Muscle of leg (tissue), 16 donors: ENCODE measurements at places on chromosomes 3 and 15. TPM values are rescaled to one million over a fixed set of nuclear protein-coding genes. Genes with fewer than 3 reads are reported as not detected.

CD86 gene
- 2.2 TPM for total RNA-seq

LRRC49 gene
- total RNA-seq: 13.8 TPM

FES gene
- total RNA-seq: 16.7 TPM

GATM gene
- 319 TPM for total RNA-seq

UBAP1L gene
- total RNA-seq: 2.6 TPM

DNA sequence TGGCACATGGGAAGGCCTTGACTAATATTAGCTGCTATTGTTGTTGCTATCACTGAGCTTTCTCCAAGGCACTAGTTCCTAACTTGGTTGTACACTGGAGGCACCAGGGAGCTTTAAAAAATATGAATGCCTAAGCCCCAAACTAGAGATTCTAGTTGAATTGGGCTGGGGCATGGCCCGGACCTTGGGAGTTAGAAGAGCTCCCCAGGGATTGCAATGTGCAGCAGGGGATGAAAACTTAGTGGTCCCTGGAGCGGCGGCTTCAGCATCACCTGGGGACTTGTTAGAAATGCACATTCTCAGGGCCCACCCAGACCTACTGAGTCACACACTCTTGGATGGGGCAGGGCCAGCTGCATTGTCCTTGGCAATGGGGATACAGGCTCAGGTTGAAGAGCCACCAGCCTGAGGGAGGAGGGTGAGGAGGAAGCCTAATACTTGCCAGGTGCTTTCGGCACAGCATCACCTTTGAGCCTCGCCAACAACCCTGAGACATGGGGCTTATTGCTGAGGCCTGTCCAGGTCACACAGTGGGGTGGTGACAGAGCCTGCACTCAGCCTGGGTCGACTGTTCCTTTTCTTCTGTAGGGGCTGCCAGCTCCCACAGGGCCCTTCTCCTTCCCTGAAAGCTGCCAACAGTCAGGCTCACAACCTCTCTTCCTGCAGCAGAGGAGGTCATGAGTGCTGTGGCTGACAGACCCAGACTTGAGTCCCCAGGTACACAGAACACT, 84.5 kb downstream of the ATP2B2 start:
- no peak for DNase-seq

DNA sequence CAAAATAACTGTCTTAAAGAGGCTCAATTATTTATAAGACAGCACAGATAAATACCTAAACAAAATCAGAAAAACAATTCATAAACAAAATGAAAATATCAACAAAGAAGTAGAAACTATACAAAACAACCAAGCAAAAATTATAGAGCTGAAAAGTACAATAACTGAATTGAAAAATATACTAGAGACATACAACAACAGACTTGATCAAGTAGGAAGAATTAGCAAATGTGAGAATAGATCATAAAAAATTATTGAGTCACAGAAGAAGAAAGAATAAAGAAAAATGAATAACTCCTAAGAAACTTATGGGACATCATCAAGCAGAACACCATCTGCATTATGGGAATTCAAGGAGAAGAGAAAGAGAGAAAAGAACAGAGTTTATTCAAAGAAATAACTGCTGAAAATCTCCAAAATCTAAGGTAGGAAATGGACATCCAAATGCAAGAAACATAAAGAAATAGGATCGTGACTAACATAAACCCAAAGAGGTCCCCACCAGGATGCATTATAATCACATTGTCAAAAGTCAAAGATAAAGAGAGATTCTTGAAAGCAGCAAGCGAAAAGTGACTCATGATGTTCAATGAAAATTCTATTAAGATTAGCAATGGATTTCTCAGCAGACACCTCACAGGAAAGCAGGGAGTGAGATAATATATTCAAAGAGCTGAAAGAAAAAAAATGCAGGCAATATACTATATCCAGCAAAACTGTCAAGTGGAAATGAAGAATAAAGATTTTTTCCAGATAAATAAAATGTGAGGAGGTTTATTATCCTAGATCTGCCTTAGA, 85.9 kb downstream of the DCLK3 start:
- no peak for DNase-seq

GRCh38 chr3:192825657-192826200, 91.9 kb downstream of the MB21D2 start:
- DNase-seq: no peak

DNA sequence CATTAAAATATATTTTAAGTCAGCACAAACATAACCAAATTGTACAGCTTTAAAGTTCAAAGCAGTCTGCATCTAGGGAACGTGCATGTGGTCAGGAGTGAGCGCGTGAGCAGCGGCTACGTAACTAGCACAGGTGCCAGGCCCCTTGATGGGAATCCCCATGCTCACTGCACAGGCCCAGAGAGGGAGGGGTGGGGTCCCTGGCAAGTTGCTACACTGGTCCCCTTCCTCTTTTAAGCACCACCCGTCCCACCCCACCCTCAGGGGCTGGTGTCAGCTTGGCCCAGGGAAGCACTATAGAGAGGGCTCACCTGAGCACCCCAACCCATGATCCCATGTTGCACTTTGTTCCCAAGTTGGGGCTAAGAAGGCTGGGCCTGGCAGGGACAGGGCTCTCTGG, 835 bp upstream of the GMPPB start:
- DNase-seq: peak; percentile 52

DNA sequence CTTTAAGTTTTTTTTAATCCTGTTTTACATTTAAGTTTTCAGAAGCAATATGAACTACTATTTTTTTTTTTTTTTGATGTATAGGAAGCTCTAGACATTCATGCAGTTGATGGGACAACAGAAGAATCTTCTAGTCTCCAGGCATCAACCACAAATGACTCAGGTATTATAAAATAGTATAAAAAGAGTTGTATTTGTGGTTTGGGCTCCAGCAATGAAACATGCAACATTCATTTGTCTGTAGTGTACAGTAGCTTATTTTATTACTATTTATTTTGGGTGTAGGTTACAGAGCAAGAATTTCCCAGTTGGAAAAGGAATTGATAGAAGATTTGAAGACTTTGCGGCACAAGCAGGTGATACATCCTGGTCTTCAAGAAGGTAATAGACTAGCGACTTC, 38.6 kb downstream of the MGA start:
- DNase-seq: no peak

DNA sequence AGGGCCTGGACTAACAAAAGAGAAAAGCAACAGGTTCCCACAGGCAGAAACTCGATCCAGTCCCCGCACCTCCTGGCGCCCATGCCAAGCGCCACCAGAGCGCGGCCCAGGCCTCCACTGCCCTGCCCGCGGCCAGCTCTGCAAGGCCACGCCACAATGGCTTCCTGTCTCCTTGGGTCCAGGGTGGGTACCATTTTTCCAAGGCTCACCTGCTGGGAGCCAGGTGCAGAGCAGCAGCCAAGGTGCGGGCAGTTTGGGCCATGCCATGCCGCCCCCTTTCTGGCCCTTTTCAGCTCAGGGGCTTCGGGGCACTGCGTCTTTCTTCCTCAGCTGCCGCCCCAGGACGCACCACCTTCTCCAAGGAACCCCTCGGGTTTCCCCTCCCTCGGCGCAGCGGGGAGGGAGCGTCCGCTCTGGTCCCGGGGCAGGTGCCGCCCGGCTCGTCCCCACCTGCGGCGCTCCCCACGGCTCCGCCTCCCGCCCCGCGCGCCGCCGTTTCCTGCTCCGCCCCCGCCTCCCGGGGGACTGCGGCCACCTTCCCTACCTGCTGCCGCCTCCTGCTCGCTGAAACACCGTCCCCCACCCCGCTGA, at the start of gene ILDR1:
Gene ILDR1 (minus strand): TSS at position 437 of the 591 bp plus-strand sequence. CDS start 170 bp downstream, at position 267.
- no peak for DNase-seq

DNA sequence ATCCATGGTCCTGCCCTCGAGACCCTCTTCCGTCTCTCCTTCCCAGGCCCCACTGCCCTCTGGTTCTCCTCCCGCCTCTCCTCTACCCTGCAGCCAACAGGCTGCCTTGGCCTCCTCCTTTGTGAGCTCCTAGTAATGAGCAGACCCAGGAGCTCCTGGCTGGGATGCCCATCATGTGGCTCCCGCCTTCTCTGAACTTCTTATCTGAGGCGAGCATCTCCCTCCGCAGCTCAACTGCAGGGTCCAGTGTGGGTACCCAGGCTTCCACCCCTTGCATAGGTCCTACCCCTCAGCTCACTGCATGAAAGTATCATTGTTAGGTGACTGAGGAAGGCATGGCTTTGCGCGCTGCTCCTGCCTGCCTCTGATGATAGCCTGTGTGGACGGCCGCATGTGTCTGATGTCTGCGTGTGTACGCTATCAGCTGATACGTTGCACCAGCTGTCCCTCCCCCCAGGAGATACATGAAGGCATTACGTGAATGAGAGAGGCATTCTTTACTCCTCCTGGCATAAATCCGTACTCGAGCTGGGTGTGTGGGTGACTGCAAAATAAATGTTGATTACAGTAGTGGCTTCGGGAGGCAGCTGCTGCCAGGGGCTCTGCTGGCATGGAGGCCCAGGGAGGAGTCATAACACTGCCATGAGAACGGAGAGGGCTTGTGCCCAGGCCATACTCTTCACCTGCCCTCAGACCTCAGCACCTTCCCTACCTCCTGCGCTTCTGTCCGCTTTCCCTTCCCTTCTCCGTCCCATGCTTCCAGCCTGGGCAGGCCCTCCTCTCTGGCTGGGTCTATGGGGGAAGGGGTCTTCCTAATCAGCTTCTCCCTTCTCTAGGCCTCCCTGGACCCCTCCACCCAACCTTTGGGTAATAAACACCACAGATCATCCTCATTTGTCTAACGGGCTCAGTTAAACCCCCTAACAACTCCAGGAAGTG, 48.8 kb downstream of the ZNF710 start:
- peak; percentile 44 for DNase-seq

GRCh38 chr3:176293276-176293675, 904.0 kb downstream of the TBL1XR1 start:
- DNase-seq: peak; percentile 60

GRCh38 chr3:115279939-115280338, 132.9 kb upstream of the ZBTB20 start:
- DNase-seq: no peak

DNA sequence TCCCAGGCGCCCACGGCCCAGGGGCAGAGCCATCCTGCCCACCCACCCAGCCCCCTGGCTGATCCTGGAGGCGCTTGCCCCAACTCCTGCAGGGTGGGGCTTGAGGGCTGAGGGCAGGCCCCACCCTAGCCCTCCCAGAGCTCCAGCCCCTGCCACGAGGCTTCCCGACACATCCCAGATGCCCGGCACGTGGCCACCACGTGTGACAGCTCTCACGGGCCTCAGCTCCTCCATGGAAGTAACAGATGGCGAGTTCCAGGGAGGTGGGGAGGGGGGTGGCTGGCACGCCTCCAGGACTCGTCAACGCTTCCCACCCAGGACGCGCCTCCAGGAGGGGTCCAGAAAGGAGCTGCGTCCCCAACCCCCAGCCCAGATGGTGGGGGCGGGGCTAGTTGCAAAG, 29.1 kb downstream of the PLXND1 start:
- peak; percentile 78 for DNase-seq

DNA sequence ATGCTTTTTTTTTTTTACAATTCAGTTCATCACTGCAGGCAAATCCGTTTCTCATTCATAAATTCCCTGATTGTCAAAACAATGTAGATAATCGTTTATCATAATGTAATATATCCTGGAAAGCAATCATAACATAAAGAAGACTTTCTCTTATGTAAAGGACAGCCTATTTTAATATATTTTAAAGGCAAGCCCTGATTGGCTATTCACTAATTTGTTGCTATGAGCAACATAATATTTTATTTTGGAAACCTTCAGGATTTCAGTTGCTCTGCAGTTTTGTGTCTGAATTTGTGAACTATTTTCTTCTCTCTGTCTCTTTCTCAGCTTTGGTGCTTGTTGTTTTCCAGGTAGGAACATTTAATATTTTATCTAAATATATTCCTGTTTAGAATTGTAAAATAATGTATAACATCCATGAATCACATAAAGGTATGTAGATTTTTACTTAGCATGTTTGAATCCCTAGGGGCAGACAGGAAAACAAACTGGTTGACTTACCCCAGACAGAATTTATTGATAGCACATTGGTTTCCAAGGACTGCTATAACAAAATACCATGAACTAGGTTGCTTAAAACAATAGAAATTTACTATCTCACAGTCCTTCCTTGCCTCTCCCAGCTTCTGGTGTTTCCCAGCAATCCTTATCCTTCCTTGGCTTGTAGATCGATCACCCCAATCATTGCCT, 253.5 kb downstream of the CDIN1 start:
- DNase-seq: peak; percentile 45

DNA sequence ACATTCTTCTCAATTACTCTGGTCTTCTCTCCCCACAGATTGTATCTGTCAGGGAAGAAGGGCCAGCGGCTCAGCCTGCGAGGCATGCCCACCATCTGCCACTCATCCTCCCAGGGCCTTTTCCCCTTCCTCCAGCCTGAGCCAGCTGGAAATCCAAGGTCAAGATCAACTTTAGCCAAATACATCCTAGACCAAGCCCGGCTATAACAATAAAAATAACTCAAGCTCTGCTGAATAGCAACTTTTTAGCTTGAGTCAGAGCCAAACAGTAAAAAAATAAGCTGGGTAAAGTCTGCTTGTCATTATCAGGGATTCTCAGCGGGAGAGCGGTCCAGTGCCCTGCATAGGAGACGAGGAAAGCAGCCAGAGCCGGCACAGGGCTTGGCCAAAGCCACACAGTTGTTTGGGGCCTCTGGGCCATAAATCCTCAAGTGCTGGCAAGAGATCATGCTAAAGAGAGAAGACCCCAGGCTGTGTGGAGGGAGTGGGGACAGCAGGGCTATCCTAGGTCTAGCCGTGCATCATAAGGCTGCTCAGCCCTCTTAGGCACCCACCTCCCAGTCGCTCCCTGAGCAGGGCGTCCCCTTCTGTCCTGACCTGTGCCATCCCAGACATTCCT, 76.2 kb upstream of the HERC1 start:
- DNase-seq: peak; percentile 57

- DNase-seq: no peak
Measured at GRCh38 chr15:99594916-99595315, 29.1 kb downstream of the MEF2A start.

GRCh38 chr15:96347181-96348111, 16.9 kb downstream of the NR2F2 start:
- DNase-seq: peak; percentile 32

DNA sequence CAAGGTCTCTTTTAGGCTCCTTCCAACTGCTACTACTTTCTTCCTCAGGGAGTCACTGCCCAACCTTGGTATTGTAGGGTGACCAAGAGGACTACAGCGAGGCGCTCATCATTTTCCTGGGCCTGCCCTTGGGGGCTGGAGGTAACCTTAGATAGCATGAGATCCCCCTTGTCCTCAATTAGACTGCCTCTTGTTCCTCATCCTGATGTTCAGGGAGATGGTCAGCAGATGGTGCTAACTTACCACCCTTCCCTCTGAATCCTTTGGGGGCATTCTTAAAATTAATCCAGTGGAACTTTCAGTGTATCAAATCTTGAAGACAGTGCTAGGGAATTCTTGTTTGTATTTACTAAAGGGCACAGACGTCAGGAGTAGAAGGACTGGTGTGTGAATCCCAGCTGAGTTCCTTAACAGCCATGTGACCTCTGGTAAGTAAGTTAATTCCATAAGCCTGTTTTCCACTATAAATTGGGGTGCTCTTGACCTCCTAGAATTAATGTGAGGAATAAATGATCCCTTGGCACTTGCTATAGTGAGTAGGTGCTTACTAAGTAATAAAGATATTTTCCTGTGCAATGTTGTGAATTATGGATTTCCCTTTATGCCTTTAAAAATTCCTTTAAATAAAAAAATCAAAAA, 4.1 kb upstream of the CLPX start:
- DNase-seq: peak; percentile 84
